Stimulated activated CD8-positive, alpha-beta memory T cell treated with anti-CD3 and anti-CD28 coated beads, Interleukin-7, amount 100 ng/mL, for 48 hours (primary cell): ENCODE measurements at places on chromosomes 13 and 19.

DNA sequence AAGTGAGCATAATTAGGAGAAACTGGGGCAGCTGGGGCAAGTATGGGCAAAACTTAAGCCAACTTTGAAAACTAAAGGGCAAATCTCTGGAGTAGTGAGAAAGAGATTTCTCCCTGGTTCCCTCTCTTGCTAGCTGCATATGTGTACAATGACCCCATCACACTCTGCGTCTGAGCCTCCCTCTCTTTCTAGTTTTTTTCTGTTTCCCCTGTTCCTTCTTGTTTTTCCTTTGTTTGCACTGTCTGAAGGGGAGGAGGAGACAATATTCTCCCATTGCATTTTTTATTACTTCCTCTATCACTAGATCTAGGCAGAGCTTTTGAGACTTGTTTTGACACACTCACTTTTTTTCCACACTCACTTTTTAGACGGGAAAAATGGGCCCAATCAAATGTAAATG is 11.2 kb upstream of the CLDN10 start:
- DNase-seq: no peak

DNA sequence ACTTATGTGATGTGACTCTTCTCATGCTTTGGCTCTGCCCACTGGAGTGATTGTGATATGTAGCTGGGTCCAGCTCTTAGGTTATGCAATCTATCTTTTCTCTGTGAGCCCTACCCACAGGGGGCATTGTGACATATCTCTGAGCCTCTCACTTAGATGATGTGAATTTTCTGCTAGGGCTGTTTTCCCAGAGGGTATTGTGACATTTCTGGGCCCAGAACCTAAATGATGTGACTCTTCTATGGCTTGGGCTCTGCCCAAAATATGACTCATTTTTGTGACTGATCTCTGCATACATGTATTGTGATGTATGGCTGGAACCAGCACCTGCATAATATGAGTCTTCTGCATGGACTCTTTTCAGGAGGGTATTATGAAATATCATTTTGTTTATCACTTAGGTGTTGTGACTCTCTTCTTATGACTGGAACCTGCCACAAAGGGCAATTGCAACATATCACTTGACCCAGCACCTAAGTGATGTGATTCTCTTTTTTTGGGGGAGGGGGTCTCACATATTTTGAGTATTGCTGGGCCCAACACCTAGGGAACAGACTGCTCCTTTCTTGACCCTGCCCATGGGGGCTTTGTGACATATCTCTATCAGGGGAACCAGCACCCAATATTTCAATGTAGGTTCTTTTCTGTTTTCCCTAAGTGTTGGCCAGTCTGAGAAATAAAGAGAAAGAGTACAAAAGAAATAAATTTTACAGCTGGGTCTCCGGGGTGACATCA is 12.1 kb upstream of the ZNF254 start:
- no peak for DNase-seq

DNA sequence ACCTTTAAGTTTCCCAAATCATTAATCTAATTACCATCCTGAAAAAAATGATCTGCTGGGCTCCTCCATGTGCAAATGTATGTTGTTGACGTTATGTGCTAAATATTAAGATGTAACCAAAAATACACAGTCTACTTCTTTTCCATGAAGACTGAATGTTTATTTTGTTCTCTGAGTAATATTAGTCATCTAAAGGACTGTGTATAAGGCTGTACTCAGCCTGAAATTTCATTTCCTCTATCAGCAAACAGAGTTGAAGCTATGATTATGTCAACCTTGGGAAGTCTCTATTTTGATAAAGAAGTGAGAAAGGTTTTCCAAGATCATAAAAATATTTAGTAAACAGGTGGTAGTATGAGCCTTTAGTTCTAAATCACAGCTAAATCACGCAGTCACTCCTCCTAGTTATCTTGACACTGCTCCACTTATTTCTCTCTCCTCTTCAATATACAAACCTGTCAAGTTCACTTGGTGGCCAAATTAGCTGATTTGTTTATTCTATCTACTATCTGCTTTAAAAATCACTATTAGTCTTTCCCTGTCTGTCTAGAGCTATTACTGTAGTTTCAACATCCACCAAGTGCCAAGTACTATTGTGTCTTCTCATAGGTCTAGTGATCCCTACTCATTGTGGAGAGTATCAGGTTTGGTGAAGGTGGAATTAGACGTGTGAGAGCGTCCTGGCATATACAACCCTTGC is 211.7 kb upstream of the STARD13 start:
- no peak for DNase-seq

GRCh38 chr19:16066611-16067104 is 9.6 kb upstream of the TPM4 start:
- no peak for DNase-seq

- no peak for DNase-seq
Observed at GRCh38 chr13:42215578-42216421, 56.2 kb upstream of the AKAP11 start.

DNA sequence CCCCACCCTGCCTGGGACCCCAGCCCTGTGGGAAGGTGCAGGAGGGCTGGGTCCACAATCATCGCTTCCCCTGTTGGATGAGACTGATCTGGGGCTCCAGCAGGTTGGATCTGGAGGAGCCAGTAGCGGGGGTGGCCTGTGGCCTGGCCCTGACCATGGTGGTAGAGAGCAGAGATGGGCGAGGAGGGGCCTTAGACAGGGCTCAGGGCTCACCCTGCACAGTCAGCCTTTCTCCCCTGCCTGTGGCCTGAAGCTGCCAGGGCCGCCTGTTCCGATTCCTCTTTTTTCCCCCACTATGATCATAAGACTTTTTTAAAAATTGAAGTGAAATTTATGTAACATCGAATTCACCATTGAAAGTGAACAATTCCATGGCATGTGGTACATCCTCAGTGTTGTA is 18.2 kb downstream of the SIN3B start:
- DNase-seq: no peak
